ENCODE measurements at places on chromosomes 3 and 15. TPM values are rescaled to one million over a fixed set of nuclear protein-coding genes. Genes with fewer than 3 reads are reported as not detected.

RGMA gene
- total RNA-seq: 56.6 TPM

TMCO5A gene
- not detected for total RNA-seq

FSTL1 gene
- 206 TPM for total RNA-seq

HEMK1 gene
- total RNA-seq: 21.1 TPM

GOLGA8T gene
- not detected for total RNA-seq

RTP1 gene
- not detected for total RNA-seq

LTK gene
- 3.2 TPM for total RNA-seq

P4HTM gene
- total RNA-seq: 18.4 TPM

C2CD4A gene
- total RNA-seq: 0.20 TPM

CP gene
- total RNA-seq: not detected

MYL3 gene
- not detected for total RNA-seq

COL6A6 gene
- total RNA-seq: 0.25 TPM

OR5H15 gene
- not detected for total RNA-seq

DNASE1L3 gene
- 0.96 TPM for total RNA-seq

SLC28A2 gene
- total RNA-seq: not detected

PFN2 gene
- 364 TPM for total RNA-seq

SEMA7A gene
- total RNA-seq: 16.2 TPM

TMEM266 gene
- 1.3 TPM for total RNA-seq

CFAP100 gene
- not detected for total RNA-seq

EIF4A2 gene
- total RNA-seq: 441 TPM

TMEM212 gene
- total RNA-seq: not detected

GRK7 gene
- not detected for total RNA-seq

ALDH1A3 gene
- total RNA-seq: 2.8 TPM

OR5K2 gene
- not detected for total RNA-seq

SI gene
- not detected for total RNA-seq

KBTBD12 gene
- total RNA-seq: not detected
